ENCODE measurements at places on chromosomes 11 and 22.

GRCh38 chr11:128323381-128323780 lies 264.0 kb downstream of the ETS1 start:
- H3K27ac ChIP-seq: peak overlapping the region; percentile 93
- H3K4me3 ChIP-seq: peak overlapping the region; percentile 62
- peak; percentile 41 for DNase-seq
- no peaks in the 10 kb centered on the region for H3K27me3 ChIP-seq

DNA sequence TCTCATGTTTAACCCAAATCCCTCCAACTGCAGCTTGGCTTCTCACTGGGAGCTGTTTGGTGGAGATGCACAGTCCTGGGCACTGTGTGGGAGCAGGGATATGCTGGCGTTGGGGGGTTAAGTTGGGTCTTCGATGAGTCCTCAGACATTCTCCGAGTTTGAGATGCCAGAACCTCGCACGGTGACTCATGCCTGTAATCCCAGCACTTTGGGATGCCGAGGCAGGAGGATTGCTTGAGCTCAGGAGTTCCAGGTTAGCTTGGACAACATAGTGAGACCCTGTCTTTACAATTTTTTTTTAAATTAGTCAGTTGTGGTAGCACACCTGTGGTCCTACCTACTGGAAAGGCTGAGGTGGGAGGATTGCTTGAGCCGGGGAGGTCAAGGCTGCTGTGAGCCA lies 20.7 kb downstream of the POU2F3 start:
- H3K36me3 ChIP-seq: peaks cover 2% of the 10 kb centered on the region
- no peak overlapping the region for H3K4me3 ChIP-seq
- no peak for DNase-seq
- no peak overlapping the region for H3K27ac ChIP-seq
- H3K27me3 ChIP-seq: peaks cover 78% of the 10 kb centered on the region
- no peaks in the 10 kb centered on the region for H3K4me1 ChIP-seq

GRCh38 chr11:102318469-102318868 lies 1.2 kb downstream of the BIRC3 start:
- H3K4me1 ChIP-seq: peaks cover 55% of the 10 kb centered on the region
- peaks cover 39% of the 10 kb centered on the region for H3K36me3 ChIP-seq
- H3K27ac ChIP-seq: peak overlapping the region; percentile 98
- peak overlapping the region; percentile 97 for H3K4me3 ChIP-seq

- no peak for DNase-seq
- no peaks in the 10 kb centered on the region for H3K27me3 ChIP-seq
- H3K4me3 ChIP-seq: no peak overlapping the region
- H3K27ac ChIP-seq: no peak overlapping the region
- peaks cover 40% of the 10 kb centered on the region for H3K4me1 ChIP-seq
- H3K36me3 ChIP-seq: peaks cover 9% of the 10 kb centered on the region
Observed at GRCh38 chr11:130244848-130245247, 69.9 kb downstream of the ZBTB44 start.

GRCh38 chr22:28316014-28316413 lies 363.6 kb downstream of the TTC28 start:
- peaks cover 38% of the 10 kb centered on the region for H3K27me3 ChIP-seq
- no peak overlapping the region for H3K4me3 ChIP-seq
- no peak overlapping the region for H3K27ac ChIP-seq
- no peak for DNase-seq
- H3K4me1 ChIP-seq: no peaks in the 10 kb centered on the region

- no peaks in the 10 kb centered on the region for H3K4me1 ChIP-seq
- no peaks in the 10 kb centered on the region for H3K36me3 ChIP-seq
- H3K4me3 ChIP-seq: no peak overlapping the region
- no peak overlapping the region for H3K27ac ChIP-seq
- DNase-seq: no peak
- H3K27me3 ChIP-seq: peaks cover 48% of the 10 kb centered on the region
Observed at GRCh38 chr11:58770627-58771457, 39.1 kb upstream of the GLYAT start.

- no peak overlapping the region for H3K4me3 ChIP-seq
- no peak for DNase-seq
- H3K27ac ChIP-seq: no peak overlapping the region
- H3K36me3 ChIP-seq: peaks cover 4% of the 10 kb centered on the region
- no peaks in the 10 kb centered on the region for H3K4me1 ChIP-seq
Observed at GRCh38 chr11:10784232-10785145, 24.2 kb downstream of the EIF4G2 start.

DNA sequence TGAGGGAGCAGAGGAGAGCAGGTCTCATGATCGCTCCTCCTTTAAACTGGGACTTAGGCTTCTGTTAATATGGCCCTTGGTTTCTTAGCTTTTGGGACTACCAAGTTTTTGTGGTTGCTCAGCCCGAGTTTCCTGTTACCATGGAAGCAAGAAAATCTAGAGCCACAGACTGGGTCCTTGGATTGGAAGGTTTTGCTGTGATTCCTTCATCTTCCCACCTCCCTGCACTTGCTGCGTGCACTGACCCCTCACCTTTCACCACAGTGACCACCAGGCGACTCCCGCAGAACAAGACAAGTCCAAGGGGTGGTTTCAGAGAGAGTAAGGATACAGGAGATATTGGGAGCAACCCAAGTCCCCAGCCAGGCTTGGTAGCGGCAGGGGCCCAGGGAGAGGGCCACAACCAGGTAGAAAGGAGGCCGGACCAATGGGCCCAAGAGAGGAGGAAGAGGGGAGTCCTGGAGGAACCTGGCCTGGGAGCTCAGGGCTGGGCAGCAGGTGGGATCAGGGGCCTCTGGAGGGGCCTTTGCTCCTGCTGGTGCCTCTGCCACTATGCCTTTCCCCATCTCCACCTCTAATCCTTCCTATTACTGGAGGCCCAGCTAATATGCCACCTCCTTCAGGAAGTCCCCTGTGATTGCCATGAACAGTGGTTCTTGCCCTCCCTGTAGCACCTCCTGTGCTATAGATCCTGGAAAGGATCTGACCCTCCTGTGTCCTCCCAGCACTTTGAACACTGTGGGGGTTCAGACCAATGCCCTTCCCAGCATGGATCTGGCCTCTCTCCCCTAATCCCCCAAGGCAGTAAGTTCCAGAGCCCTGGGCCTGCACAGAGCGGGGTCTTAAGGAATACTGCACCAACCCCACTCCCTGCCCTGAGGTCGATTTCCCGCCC lies 21.2 kb downstream of the CSF2RB start:
- peaks cover 60% of the 10 kb centered on the region for H3K27me3 ChIP-seq
- H3K36me3 ChIP-seq: peaks cover 5% of the 10 kb centered on the region
- no peak for DNase-seq
- H3K4me1 ChIP-seq: no peaks in the 10 kb centered on the region
- no peak overlapping the region for H3K4me3 ChIP-seq

- H3K36me3 ChIP-seq: no peaks in the 10 kb centered on the region
- no peak overlapping the region for H3K4me3 ChIP-seq
- no peak for DNase-seq
- H3K27me3 ChIP-seq: peaks cover 65% of the 10 kb centered on the region
Observed at GRCh38 chr11:127993788-127994187, 593.6 kb downstream of the ETS1 start.

GRCh38 chr22:44202261-44202789 lies 21.6 kb downstream of the PARVG start:
- H3K27ac ChIP-seq: no peak overlapping the region
- H3K4me1 ChIP-seq: peaks cover 31% of the 10 kb centered on the region
- H3K36me3 ChIP-seq: peaks cover 21% of the 10 kb centered on the region
- no peaks in the 10 kb centered on the region for H3K27me3 ChIP-seq

- no peak for DNase-seq
- H3K4me3 ChIP-seq: no peak overlapping the region
- H3K36me3 ChIP-seq: no peaks in the 10 kb centered on the region
- H3K4me1 ChIP-seq: no peaks in the 10 kb centered on the region
- H3K27me3 ChIP-seq: peaks cover 70% of the 10 kb centered on the region
Observed at GRCh38 chr11:107705027-107705426, 6.8 kb downstream of the SLN start.

GRCh38 chr11:13343067-13343466 lies 65.5 kb downstream of the BMAL1 start:
- H3K4me3 ChIP-seq: no peak overlapping the region
- peaks cover 79% of the 10 kb centered on the region for H3K4me1 ChIP-seq
- peaks cover 10% of the 10 kb centered on the region for H3K36me3 ChIP-seq
- no peak for DNase-seq
- no peaks in the 10 kb centered on the region for H3K27me3 ChIP-seq

GRCh38 chr11:46471943-46472661 lies 80.5 kb upstream of the CHRM4 start:
- H3K36me3 ChIP-seq: peaks cover 9% of the 10 kb centered on the region
- H3K4me3 ChIP-seq: no peak overlapping the region
- H3K27ac ChIP-seq: no peak overlapping the region
- DNase-seq: no peak
- H3K4me1 ChIP-seq: peaks cover 39% of the 10 kb centered on the region

GRCh38 chr22:40637183-40638150 lies 948 bp upstream of the MRTFA start:
- peaks cover 35% of the 10 kb centered on the region for H3K4me1 ChIP-seq
- H3K27ac ChIP-seq: peak overlapping the region; percentile 92
- H3K36me3 ChIP-seq: peaks cover 10% of the 10 kb centered on the region
- no peaks in the 10 kb centered on the region for H3K27me3 ChIP-seq
- peak; percentile 27 for DNase-seq
- peak overlapping the region; percentile 83 for H3K4me3 ChIP-seq

GRCh38 chr22:28703436-28703835 lies 23.8 kb upstream of the TTC28 start:
- peaks cover 4% of the 10 kb centered on the region for H3K36me3 ChIP-seq
- no peaks in the 10 kb centered on the region for H3K4me1 ChIP-seq
- H3K4me3 ChIP-seq: no peak overlapping the region

GRCh38 chr11:114924042-114924441 lies 245.7 kb downstream of the NXPE2 start:
- H3K27me3 ChIP-seq: peaks cover 8% of the 10 kb centered on the region
- H3K4me1 ChIP-seq: no peaks in the 10 kb centered on the region
- no peak for DNase-seq
- no peaks in the 10 kb centered on the region for H3K36me3 ChIP-seq

DNA sequence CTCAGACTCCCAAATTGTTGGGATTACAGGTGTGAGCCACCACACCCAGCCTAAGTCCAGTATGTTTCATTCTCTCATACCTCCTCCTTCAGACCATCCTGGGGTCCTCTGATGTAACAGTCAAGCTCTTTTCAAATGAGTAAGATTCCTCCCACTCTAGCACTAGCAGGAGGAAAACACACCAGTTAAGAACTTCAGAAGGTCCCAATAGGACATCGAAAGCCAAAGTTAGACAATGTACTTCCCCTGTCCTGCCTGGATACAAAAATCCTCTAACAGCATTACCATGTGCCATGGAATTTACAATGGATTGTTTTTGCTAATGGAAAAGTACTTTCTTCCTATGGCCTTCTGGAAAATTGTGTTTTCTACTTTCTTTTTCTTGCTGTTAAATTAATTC lies 67.1 kb downstream of the CCDC34 start:
- H3K4me1 ChIP-seq: no peaks in the 10 kb centered on the region
- H3K4me3 ChIP-seq: no peak overlapping the region
- H3K36me3 ChIP-seq: no peaks in the 10 kb centered on the region
- H3K27me3 ChIP-seq: peaks cover 18% of the 10 kb centered on the region
- H3K27ac ChIP-seq: no peak overlapping the region

DNA sequence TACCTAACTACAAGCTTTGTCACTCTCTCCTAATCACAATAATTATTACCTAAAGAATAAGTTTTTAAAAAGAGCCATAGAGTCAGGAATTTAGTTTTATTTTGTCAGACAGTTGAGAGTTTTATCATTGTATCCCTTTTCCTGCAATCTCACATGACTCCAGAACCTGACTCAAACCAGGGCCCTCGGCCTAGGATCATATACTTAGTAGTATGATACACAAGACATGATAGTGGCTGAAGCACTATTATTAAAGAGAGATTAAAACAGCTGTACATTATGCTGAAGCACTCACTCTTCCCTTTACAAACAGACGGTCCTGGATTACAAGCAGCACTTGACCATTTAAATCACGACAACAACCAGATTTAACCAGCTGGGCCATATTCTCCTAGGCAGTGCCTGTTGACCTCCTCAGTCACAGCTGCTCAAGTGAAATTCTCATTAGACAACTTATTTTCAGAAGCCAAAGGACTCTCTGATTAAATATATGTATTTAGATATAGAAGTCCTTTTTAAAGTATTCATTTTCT lies 44.0 kb downstream of the SOX6 start:
- no peaks in the 10 kb centered on the region for H3K36me3 ChIP-seq
- H3K27ac ChIP-seq: no peak overlapping the region
- no peak for DNase-seq
- H3K4me3 ChIP-seq: no peak overlapping the region
- no peaks in the 10 kb centered on the region for H3K27me3 ChIP-seq

GRCh38 chr22:49192180-49192856 lies 635.4 kb downstream of the BRD1 start:
- H3K4me3 ChIP-seq: no peak overlapping the region
- no peak overlapping the region for H3K27ac ChIP-seq
- DNase-seq: no peak

- H3K27ac ChIP-seq: no peak overlapping the region
- H3K4me1 ChIP-seq: peaks cover 5% of the 10 kb centered on the region
- no peak overlapping the region for H3K4me3 ChIP-seq
- no peak for DNase-seq
- peaks cover 4% of the 10 kb centered on the region for H3K36me3 ChIP-seq
Observed at GRCh38 chr11:102050927-102051575, 3.8 kb downstream of the CFAP300 start.

DNA sequence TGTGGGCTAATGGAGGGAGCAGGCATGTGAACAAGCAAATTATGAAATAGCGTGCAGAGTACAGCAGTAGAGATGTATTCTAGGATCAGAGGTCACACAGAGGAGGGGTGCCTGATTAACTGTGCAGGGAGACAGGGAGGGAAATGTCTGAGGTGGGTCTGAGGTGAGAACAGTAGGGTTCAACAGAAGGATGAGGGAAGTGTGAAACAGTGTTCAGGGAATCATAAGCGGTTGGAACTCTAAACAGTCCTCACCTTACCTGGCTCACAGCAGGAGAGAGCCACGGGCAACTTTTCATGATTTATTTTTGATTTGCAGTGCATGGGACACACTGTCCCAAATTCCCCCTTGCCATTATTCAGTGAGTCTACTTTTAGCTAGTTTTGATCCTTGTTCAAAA lies 90.5 kb downstream of the PIWIL4 start:
- H3K4me1 ChIP-seq: no peaks in the 10 kb centered on the region
- no peak overlapping the region for H3K27ac ChIP-seq
- no peak for DNase-seq
- H3K4me3 ChIP-seq: no peak overlapping the region

GRCh38 chr22:31248138-31248745 lies 36.1 kb downstream of the LIMK2 start:
- H3K36me3 ChIP-seq: peaks cover 4% of the 10 kb centered on the region
- no peaks in the 10 kb centered on the region for H3K27me3 ChIP-seq
- peak overlapping the region; percentile 46 for H3K4me3 ChIP-seq
- no peak overlapping the region for H3K27ac ChIP-seq
- no peak for DNase-seq

Measured in central memory CD8-positive, alpha-beta T cell (primary cell).